BJ (cell line): ENCODE measurements at places on chromosomes 12 and 14.

DNA sequence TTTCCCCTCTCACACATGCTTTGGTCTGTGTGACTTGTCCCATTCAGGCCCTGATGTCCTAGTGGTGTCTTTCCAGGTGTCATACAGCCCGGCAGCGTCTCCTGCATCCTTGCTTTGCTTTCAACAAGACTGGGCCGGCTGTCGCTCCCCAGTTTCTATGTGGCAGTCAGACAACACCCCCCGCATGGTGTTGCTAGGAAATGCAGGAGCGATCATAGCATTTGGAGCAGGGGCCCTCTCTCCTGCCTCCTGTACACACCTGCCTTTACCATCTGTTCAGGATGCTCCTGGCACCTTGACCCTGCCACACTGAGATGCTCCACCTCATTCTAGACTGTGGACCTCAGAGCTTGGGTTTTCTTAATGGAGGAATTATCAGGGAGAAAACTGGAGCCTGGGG lies 29.5 kb downstream of the CACNA1C start:
- DNase-seq: no peak

GRCh38 chr12:66020481-66020880 lies 110.1 kb downstream of the LLPH start:
- no peak for DNase-seq

- no peak for DNase-seq
Observed at GRCh38 chr14:89640141-89640540, 223.1 kb upstream of the FOXN3 start.

GRCh38 chr12:19867151-19867550 lies 427.9 kb downstream of the AEBP2 start:
- DNase-seq: no peak

GRCh38 chr14:20781803-20782202 lies 735 bp downstream of the RNASE6 start:
- DNase-seq: no peak
